KBM-7 (cell line): ENCODE measurements at places on chromosomes 11 and 22.
A peak's percentile ranks its signal among the peaks of the same experiment; 100 is the strongest.

GRCh38 chr11:126341760-126342161 lies 13.7 kb upstream of the ST3GAL4 start:
- peak; percentile 60 for DNase-seq

DNA sequence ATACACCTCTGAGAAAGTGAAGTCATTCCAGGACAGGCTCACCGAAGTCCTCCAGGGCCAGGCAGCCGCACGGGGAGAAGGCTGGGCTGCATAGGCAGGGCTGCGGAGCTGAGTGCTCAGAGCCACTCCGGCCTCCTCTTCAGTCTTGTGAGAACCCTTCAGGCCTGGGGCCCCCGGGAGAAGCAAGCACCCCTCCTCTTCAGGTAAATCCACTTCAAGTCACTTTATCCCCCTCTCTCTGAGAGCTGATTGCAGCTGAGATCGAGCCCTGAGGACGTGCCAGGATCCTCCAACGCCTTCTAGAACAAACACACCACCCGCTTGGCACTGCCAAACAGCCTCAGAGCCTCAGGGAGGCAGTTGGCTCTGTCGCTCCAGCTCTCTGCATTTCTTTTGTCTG lies 1526.3 kb downstream of the BRD1 start:
- no peak for DNase-seq

DNA sequence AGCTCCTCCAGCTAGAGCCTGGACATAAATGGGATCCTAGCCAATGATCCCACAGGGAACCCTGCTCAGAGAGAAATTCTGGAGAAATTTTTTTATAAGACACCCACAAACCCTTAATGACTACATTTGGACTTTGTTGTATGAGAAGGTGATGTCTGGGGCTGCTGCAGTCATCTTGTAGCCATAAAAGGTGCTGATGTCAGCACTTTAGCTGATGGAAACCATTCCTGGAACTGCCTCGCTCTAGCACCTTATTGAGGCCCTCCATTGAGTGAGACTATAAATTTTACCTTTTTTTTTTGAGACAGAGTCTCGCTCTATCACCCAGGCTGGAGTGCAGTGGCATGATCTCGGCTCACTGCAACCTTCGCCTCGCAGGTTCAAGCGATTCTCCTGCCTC lies 610.7 kb downstream of the OPCML start:
- DNase-seq: no peak

- DNase-seq: no peak
Observed at GRCh38 chr11:89490981-89491690, at the start of gene NOX4. NOX4 (minus strand) TSS chr11:89491375; CDS start chr11:89491246, 129 bp downstream.

GRCh38 chr11:78019808-78020207 lies 3.3 kb downstream of the KCTD14 start:
- DNase-seq: no peak
